Activated naive CD8-positive, alpha-beta T cell treated with anti-CD3 and anti-CD28 coated beads, Interleukin-2, amount 50 U/mL, for 24 hours (primary cell): ENCODE measurements at places on chromosomes 4 and X.

- DNase-seq = no peak
- no peaks in the 10 kb centered on the region for H3K27me3 ChIP-seq
- H3K27ac ChIP-seq = no peak overlapping the region
- no peaks in the 10 kb centered on the region for H3K36me3 ChIP-seq
- no peaks in the 10 kb centered on the region for H3K4me1 ChIP-seq
- H3K4me3 ChIP-seq = no peak overlapping the region
Observed at GRCh38 chrX:7552760-7553159, 290.2 kb upstream of the VCX start.

- no peaks in the 10 kb centered on the region for H3K27me3 ChIP-seq
- no peak for DNase-seq
- peaks cover 47% of the 10 kb centered on the region for H3K4me1 ChIP-seq
- H3K36me3 ChIP-seq = peaks cover 2% of the 10 kb centered on the region
- no peak overlapping the region for H3K4me3 ChIP-seq
- H3K27ac ChIP-seq = peak overlapping the region; percentile 1
Observed at GRCh38 chr4:158808399-158808798, 39.6 kb downstream of the FNIP2 start.

- no peaks in the 10 kb centered on the region for H3K4me1 ChIP-seq
- no peak overlapping the region for H3K27ac ChIP-seq
Observed at GRCh38 chr4:44869222-44869882, 143.0 kb upstream of the GNPDA2 start.

- no peak overlapping the region for H3K4me3 ChIP-seq
- H3K4me1 ChIP-seq = peaks cover 23% of the 10 kb centered on the region
- no peak for DNase-seq
- peaks cover 20% of the 10 kb centered on the region for H3K27me3 ChIP-seq
Observed at GRCh38 chr4:145731028-145731427, 51.1 kb downstream of the C4orf51 start.

GRCh38 chr4:30838331-30838730, 118.2 kb downstream of the PCDH7 start:
- no peaks in the 10 kb centered on the region for H3K36me3 ChIP-seq
- H3K27me3 ChIP-seq = no peaks in the 10 kb centered on the region
- H3K27ac ChIP-seq = no peak overlapping the region
- no peak for DNase-seq

DNA sequence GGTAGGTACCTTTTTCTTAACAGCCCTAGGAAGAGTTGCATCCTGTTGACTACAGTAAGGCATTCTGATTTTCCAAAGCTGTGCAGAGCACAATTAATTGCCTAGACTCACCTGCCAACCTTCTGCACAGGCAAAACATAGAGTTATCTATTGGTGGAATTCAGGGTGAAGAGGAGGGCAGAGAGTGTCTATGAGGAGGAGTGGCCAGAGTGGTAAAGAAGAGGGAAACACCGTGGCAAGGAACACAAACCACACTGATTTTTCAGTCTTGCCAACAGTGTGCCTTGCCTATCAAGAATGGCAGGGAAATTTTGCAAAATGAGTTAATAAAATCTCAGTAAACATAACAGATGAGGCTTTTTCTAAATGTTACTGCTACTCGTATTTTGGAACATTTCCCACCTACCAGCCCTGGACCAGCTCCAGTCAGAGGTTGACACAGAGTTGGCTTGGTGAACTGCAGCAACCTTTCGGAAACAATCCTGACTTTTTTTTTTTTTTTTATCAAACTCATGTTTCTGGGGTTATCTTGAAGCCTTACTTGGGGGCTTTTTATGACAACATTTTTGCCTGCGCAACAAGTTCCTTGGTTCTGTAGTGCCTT, 67.9 kb upstream of the CAPN6 start:
- no peak overlapping the region for H3K4me3 ChIP-seq
- H3K27ac ChIP-seq = no peak overlapping the region
- no peaks in the 10 kb centered on the region for H3K4me1 ChIP-seq
- H3K27me3 ChIP-seq = no peaks in the 10 kb centered on the region
- DNase-seq = no peak

DNA sequence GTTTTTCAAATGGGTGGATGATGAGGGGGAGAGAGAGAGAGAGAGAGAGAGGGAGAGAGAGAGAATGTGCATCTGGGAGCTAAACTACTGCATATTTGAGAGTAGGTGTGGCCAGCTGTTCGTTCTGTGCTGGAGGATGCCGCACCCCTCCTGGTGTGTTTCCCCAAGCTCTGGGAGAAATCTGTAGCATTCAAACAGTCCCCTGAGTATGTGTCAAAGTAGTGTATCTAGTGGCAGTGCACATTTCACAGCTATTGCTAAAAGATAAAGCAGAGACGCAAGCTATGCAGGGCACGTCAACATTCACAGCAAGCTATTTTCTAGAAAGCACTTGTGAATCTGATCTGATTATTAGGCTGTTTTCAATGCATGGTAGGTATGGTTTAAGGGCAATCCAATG, 83.5 kb upstream of the LIMCH1 start:
- peaks cover 7% of the 10 kb centered on the region for H3K27me3 ChIP-seq
- no peaks in the 10 kb centered on the region for H3K4me1 ChIP-seq
- no peaks in the 10 kb centered on the region for H3K36me3 ChIP-seq

DNA sequence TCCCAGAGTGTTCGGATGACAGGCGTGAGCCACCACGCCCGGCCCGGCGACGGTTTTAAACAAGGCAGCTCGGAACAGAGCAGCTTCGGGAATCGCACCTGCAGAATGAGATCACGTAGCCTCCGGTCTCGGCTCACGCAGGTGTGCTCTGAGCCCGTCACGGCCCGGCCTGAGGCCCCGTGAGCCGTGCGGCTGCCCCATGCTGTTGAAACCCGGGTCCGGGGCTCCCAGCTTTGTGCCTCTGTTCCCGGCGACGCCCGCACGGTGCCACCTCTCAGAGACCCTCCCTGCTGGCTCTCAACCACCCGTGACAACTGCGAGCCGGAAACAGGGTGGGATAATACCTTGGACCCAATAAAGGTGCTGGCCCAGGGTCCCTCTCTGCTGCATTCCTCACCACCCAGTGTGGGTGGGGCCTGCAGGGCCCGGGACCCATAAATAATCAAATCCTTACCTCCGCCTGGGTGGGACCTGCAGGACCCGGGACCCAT, 13.4 kb upstream of the PLCXD1 start:
- H3K4me1 ChIP-seq = no peaks in the 10 kb centered on the region
- no peaks in the 10 kb centered on the region for H3K27me3 ChIP-seq
- H3K27ac ChIP-seq = no peak overlapping the region
- H3K4me3 ChIP-seq = no peak overlapping the region

DNA sequence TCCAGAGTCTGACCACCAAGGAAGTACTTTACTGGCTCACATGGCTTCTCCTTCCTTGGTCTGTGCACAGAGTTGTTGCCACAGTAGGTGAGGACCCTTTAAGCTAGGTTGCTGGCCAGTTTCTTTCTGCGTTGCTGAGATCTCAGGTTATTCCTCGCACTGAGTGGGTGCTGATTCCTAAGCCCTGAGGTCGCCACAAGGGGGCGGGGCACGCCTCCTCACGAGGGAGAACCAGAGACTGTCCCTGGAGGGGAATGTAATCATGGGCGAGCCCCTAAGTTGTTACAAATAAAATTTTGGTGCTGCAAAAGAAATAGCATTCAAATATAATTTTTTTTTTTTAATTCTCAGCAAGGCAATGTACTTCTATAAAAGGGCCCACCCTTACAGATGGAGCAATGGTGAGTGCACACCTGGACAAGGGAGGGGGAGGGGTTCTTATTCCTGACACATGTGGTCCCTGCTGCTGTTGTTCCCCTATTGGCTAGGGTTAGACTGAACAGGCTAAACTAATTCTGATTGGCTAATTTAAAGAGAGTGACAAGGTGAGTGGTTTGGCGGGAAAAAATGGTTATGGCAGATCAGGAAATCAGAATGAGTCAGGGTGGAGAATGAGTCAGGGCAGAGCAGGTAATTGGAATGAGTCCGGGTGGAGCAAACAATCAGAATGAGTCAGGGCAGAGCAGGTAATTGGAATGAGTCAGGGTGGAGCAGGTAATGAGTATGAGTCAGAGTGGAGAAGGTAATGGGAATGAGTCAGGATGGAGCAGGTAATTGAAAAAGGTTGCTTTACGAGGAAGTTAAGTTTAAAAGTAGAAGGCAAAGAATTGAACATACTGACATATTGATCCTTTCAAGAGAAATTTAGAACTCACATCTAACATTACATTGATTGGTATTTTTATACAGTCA, 107.5 kb downstream of the VSIG4 start:
- H3K4me3 ChIP-seq = no peak overlapping the region
- no peak overlapping the region for H3K27ac ChIP-seq
- DNase-seq = no peak
- H3K36me3 ChIP-seq = peaks cover 6% of the 10 kb centered on the region

DNA sequence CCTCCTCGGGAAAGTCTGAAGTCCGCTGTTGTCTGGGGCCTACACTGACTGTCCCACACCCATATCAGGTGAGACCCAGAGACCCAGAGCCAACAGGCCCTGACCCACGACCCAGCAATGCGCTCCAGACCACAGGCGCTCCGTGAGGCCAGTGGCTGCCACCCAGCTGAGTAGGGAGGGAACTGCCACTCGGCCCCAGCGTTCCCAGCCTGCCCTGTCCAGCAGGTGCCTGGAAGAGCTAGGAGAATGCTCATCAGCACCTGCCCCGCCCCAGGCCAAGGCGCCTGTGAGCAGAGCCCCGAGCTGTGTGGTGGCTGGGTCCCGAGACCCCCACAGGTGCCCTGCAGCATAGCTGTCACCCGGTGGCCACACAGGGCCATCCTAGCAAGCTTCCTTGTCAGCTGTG, 2.7 kb downstream of the SPON2 start:
- H3K27me3 ChIP-seq = peaks cover 27% of the 10 kb centered on the region
- H3K27ac ChIP-seq = no peak overlapping the region
- H3K36me3 ChIP-seq = no peaks in the 10 kb centered on the region
- no peak overlapping the region for H3K4me3 ChIP-seq
- H3K4me1 ChIP-seq = peaks cover 15% of the 10 kb centered on the region

DNA sequence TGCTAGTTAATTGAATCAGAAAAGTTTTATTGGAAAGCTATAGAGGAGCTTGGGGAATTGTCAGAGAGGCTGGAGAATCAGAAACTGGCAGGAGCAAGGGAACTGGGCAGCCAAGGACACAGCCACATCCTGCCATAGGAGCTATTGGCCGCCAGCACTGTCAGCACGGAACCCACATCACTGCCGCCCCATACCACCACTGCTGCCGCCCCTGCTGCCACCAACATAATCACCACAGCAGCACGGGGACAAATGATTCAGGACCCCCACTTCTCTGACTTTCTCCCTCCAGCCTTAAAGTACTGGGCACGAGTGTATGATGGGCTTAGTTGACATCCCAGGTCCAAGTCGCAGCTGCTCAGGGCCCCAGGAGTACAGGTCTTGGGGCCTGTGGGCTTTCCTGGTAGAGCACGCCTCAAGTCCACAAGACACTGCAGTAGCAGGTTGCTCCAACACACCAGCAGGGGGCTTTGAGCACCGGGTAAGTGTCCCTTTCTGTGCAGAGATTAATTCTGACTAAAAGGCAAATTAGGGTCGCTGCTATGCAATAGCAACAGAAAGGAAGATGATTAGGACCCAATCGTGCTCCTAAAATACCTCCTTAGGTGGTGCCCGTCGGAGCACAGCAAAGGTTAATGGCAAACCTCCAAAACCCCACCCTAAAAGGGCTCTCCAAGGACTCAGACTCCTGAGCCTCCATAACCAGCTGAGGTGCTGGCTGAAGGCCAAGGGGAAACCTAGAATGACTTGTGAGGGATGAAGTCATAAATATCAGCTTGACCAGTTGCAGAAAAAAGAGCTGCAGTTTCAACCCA, 6.9 kb downstream of the PJA1 start:
- peaks cover 12% of the 10 kb centered on the region for H3K36me3 ChIP-seq
- no peaks in the 10 kb centered on the region for H3K27me3 ChIP-seq
- H3K4me3 ChIP-seq = no peak overlapping the region
- no peak overlapping the region for H3K27ac ChIP-seq

- H3K4me1 ChIP-seq = no peaks in the 10 kb centered on the region
- H3K27ac ChIP-seq = no peak overlapping the region
- DNase-seq = no peak
- no peaks in the 10 kb centered on the region for H3K36me3 ChIP-seq
Observed at GRCh38 chr4:65600656-65601055, 69.6 kb downstream of the EPHA5 start.

- H3K27me3 ChIP-seq = peaks cover 21% of the 10 kb centered on the region
- no peak for DNase-seq
- H3K4me1 ChIP-seq = no peaks in the 10 kb centered on the region
- H3K4me3 ChIP-seq = no peak overlapping the region
- H3K36me3 ChIP-seq = no peaks in the 10 kb centered on the region
Observed at GRCh38 chr4:53629296-53629695, 38.0 kb upstream of the LNX1 start.

- no peaks in the 10 kb centered on the region for H3K36me3 ChIP-seq
- H3K4me3 ChIP-seq = no peak overlapping the region
- DNase-seq = no peak
- H3K27me3 ChIP-seq = peaks cover 4% of the 10 kb centered on the region
Observed at GRCh38 chr4:1105662-1106061, 7.7 kb downstream of the RNF212 start.

DNA sequence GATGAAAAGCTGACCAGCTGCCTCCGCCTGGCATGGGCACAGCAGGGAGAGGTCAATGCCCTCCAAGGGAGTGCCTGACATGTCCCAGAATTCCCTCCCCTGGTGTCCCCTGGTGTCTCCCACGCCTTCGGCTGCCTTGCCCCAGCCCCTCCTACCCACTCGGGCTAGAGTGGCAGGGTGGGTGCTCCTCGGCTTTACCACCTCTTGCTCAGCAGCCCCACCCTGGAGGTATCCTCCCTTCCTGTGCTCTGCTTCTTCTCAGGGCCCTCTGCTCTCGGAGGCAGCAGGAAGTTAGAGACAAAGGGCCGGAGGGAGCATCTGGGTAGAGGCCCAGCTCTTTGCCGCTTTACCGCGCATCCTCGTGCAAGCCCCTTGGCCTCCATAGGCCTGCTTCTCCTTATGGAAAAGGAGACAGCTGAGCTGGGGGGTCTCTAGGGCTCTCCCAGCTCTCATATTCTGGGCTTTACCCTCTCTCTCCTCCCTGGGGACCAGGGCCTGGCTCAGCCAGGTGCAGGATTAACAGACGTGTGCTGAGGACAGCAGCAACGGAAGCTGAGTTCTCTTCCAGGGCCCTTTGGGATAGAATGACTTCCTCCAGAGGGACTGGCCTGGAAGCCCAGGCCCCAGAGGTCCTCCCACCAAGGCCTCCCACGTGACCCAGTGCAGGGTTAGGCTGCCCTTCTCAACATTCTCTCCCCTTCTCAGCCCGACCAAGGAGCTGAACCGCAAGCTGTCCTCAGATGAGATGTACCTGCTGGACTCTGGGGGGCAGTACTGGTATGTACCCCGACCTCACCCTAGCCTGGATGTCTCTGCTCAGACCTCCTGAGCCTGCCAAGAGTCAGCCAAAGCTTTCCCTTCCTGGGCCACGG, 17.2 kb downstream of the XPNPEP2 start:
- H3K27me3 ChIP-seq = no peaks in the 10 kb centered on the region
- H3K36me3 ChIP-seq = no peaks in the 10 kb centered on the region
- peaks cover 52% of the 10 kb centered on the region for H3K4me1 ChIP-seq
- DNase-seq = no peak
- peak overlapping the region; percentile 75 for H3K27ac ChIP-seq

DNA sequence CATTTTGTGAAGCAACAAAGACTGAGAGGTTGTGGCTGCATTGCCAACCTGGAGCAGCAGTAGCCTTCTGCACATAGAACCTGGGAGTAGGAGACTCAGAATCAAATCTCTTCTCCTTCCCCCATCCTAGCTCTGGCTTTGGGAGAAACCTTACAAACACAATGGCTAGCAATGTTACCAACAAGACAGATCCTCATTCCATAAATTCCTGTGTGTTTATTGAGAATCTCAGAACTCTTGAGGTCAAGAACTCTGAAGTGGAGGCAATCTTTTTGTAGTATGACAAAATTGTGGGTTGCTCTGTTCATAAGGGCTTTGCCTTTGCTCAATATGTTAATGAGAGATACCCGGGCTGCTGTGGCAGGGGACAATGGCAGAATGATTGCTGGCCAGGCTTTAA, 406.7 kb upstream of the SPANXN1 start:
- H3K27ac ChIP-seq = no peak overlapping the region
- no peak for DNase-seq
- H3K4me3 ChIP-seq = no peak overlapping the region
